GDM1 (cell line): ENCODE measurements at places on chromosomes 5 and 9.

DNA sequence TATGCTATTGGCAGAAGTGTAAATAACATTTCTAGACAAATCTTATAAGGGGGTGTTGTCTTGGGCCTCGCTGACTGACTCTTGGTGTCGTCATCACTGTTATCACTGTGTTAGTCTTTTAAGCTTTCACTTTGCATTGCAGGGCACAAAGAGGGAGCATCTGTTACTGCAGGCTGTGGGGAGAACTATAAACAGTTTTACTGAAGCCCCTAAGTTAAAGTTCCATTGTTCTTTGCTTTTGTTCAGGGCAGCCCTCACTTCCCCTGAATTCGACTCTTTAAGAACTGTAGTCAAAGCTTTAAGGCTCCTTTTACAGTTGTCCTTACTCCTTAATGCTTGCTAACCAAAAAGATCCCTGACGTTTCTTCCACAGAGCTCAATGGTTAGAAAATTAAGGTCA, 605.0 kb downstream of the RAB3C start:
- no peak for DNase-seq

- no peak for DNase-seq
Measured at GRCh38 chr9:18122171-18122570, 351.8 kb upstream of the ADAMTSL1 start.

- no peak for DNase-seq
Measured at GRCh38 chr9:71861618-71862017, 49.4 kb downstream of the ABHD17B start.

DNA sequence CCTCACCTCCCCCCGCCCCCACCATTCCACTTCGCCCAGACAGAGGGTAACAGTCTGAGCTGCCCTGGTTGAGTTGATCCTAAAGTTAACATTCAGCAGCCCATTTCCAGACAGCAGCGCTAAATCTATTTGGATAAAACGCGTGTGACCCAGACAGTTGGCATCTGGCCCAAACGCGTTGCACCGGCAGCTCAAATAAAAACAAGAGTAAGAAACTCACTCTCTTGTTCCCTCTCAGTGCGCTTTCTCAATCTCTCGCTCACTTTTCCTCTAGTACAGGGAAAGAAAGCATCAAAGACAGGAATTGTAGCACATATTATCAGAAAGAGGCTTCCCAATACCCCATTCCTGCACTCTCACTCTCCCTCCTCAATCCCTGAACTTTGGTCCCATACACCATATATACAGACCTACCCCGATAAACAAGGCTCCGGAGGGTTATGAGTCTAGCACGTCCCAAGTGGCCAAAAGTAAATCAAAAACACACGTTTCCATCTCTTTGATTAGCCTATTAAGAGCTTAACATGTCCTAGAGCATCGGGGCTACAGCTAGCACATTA, 1.3 kb downstream of the ADAMTS6 start:
- no peak for DNase-seq

DNA sequence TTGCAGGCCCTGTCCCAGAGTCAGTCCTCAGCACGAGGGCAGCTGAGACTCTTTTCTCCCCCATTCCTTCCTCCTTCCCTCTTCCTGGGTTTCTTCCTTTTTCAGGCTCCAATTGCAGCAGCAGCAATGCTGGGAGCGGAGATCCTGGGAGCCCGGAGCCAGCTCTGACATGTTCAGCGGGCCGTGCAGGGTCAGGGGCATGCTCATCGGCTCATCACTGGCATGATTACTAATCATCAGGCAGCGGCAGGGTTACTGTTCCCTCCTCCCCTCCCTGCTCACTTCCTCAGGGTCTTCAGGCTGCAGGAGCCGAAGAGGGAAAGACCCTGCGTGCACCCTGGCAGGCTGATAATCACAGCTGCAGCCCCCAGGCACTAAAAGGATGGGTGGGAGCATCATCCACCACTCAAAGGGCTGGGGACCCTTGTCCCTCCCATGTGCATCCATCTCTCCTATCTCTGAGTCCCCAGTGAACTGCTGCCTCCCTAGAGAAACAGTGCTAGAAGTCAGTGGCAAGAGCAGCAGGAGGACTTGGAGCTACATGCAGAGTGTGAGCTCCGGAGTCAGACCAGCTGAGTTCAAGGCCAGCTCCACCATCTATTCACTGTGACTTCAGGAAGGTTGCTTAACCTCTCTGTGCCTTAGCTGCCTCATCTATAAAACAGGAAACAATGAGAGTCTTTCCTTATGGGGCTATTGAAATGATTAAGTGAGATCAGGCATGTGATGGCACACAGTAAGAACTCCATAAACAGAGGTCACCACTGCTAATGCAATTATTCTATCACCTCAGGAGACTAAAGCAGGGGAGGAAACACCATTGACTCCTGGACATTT, 7.8 kb upstream of the KCNIP1 start:
- DNase-seq, result no peak

DNA sequence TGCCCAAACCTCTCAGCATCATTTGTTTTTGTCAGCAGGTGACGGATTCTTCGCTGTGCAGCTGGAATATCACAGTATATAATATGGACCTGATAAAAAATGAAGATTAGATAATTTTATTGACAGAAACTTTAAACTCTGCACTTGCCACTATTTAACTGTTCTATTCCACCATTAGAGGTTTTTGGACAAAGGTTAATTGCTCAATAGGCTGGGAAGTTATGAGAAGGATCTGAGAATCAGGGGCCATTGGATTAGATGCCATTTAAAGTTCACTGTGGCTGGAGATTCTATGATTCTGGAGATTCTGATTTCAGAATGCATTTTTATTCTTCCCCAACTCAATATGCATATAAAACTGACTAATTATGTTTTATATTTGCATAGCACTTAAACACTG, 59.8 kb upstream of the ANXA1 start:
- no peak for DNase-seq

GRCh38 chr5:41763081-41763480, 107.1 kb downstream of the OXCT1 start:
- no peak for DNase-seq

DNA sequence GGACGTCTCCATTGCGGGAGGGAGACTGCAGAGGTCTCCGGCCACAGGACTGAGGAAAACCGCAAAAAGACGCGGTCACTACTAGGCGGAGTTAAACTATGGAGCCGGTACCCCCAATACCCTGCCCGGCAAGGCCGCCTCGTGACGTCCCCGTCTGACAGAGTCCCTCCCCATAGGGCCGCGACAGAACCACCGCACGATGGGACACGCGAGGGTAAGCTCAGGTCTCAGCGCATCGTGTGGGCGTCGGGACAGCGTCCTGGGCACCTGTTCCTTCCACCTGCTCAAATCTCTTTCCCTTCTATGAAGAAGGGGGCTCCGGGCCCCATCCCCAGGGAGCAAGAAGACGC, 35.2 kb upstream of the GLDC start:
- peak; percentile 76 for DNase-seq

DNA sequence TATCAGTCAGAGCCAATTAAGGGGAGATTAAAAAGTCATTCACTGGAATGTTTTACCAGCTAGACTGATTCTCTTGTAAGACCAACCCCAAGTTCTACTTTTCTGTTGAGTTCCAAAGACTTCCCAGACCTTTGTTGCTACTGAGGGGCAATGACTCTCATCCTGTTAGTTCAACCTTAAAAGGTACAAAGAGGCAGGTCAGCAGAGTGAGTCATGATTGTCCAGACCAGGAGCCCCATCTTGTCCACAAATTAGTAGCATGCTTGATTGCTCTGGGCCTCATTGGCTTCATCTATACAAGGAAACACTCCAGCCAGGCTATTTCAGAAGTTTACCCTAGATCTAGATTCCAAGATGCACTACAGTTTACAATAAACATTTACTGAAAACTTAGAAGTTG, 79.9 kb upstream of the IL7R start:
- no peak for DNase-seq

- no peak for DNase-seq
Measured at GRCh38 chr5:140868721-140869554, at the start of gene PCDHA11. Gene PCDHA11 (plus strand): TSS chr5:140868957. CDS start chr5:140869104, 147 bp downstream.

GRCh38 chr9:133880136-133880535, 112.0 kb downstream of the VAV2 start:
- no peak for DNase-seq

DNA sequence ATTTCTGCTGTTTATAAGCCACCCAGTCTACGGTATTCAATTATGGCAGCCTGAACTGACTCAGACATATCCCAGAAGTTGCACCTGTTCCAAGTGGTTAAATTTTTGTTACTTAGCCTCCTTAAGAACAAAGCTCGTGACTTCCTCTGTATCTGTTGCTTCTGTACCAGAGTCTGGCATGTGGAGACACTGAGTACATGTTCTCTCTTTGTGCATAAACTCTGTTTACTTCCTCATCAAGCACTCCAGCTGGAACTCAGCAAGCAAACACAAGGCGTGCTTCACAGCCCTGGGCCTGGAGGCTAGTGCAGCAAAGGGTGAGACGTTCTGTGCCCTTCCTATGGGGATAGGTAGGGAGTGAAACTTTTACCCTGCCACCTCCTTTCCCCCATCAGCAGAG, 19.0 kb downstream of the C9orf152 start:
- DNase-seq, result peak; percentile 26

DNA sequence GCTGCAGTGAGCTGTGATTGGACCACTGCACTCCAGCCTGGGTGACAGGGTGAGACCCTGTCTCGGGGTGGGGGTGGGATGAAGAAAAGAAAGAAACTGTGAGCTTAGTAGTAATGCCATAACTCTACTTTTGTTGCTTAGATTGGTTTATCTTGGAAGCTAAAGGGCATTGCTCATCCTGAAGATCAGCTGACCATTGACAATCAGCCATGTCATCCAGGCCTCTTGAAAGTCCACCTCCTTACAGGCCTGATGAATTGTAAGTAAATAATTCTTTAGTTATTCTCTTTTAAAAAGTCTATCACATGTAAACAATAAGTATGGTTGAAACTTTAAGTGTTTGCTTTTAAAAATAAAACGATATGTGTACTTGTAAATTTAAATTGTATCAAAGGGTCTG, 11.4 kb downstream of the OCLN start:
- no peak for DNase-seq

DNA sequence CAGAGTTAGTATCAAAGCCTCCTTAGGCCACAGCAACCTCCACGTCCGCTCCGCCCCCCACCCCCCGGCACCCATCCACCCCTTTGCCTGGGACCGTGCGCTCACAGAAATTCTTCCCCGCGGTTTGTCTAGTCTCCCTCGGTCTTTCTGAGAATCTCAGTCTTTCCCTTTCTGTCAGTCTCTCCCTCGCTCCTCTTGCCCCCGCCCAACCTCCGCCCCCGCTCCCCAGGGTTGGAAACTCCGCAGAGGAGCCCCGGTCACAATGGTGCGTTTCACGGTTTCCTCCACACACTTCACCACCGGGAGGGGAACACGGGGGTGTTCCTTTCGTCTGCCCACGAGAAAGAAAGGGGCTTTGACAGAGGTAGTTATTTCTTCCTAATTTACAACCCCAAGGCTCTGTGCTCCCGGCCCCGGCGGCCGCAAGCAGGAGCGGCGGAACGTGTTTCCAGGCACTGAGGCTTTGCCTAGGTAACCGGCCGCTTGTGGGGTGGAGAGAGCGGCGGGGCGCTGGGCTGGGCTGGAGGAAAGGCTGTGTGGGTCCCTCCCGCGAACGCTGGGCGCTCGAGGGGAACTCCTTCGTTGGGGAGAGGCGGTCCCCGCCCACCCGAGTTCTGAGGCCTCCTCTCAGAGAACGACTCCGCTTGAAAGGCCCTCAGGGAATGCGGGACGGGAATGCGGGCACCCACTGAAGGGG, 2.1 kb downstream of the NR4A3 start:
- no peak for DNase-seq

GRCh38 chr5:99059685-99060084, 130.9 kb upstream of the CHD1 start:
- no peak for DNase-seq

GRCh38 chr9:131618071-131618479, 72.8 kb downstream of the PRRT1B start:
- DNase-seq, result no peak
